ENCODE measurements at places on chromosomes 2 and 18. TPM values are rescaled to one million over a fixed set of nuclear protein-coding genes. Genes with fewer than 3 reads are reported as not detected.

Gene IFT172
- polyA plus RNA-seq = 11.9 TPM

Gene OSBPL1A
- polyA plus RNA-seq = 40.6 TPM

Gene ATP6V1C2
- 0.47 TPM for polyA plus RNA-seq

Gene EVX2
- not detected for polyA plus RNA-seq

Gene ZNF512
- 8.4 TPM for polyA plus RNA-seq

Gene FEV
- polyA plus RNA-seq = not detected

Gene ADGRF3
- 0.08 TPM for polyA plus RNA-seq

Gene TPO
- polyA plus RNA-seq = 5.9 TPM

Gene SLC4A3
- 250 TPM for polyA plus RNA-seq

Gene LHCGR
- polyA plus RNA-seq = not detected

Gene CPLX4
- not detected for polyA plus RNA-seq

Gene UNC80
- 0.04 TPM for polyA plus RNA-seq

Gene TMEM169
- 0.15 TPM for polyA plus RNA-seq

Gene VSNL1
- 8.5 TPM for polyA plus RNA-seq

Gene PXDN
- 5.9 TPM for polyA plus RNA-seq

Gene GATA6
- polyA plus RNA-seq = 42.1 TPM

Gene POLR1A
- polyA plus RNA-seq = 4.2 TPM

Gene DSC2
- polyA plus RNA-seq = 6.3 TPM

Gene EGR4
- not detected for polyA plus RNA-seq

Gene ACVR1C
- polyA plus RNA-seq = 0.21 TPM

Gene SERPINB4
- polyA plus RNA-seq = not detected

Gene GRP
- not detected for polyA plus RNA-seq

Gene ANKRD30B
- not detected for polyA plus RNA-seq

Gene GIGYF2
- 25.3 TPM for polyA plus RNA-seq

Gene ODC1
- polyA plus RNA-seq = 6.1 TPM

Gene ANKRD53
- 0.44 TPM for polyA plus RNA-seq

Gene SPC25
- polyA plus RNA-seq = not detected

Gene GAL3ST2
- polyA plus RNA-seq = not detected

Gene BCL11A
- 18.9 TPM for polyA plus RNA-seq

Gene GREB1L
- polyA plus RNA-seq = 5.2 TPM

Gene FBLN7
- polyA plus RNA-seq = 0.44 TPM

Gene FAM210A
- polyA plus RNA-seq = 26.1 TPM

Gene KIF5C
- 0.28 TPM for polyA plus RNA-seq

Gene RIT2
- not detected for polyA plus RNA-seq

Gene RAD51AP2
- 0.08 TPM for polyA plus RNA-seq

Gene ADRA2B
- polyA plus RNA-seq = 3.5 TPM

Gene MYO5B
- polyA plus RNA-seq = 0.84 TPM

Measured in heart left ventricle (tissue), 16 donors.